ENCODE measurements at places on chromosomes 11 and 22.

GRCh38 chr11:96257036-96257435 lies 86.0 kb downstream of the MAML2 start:
- DNase-seq: no peak

- DNase-seq: no peak
These were observed 2.6 kb downstream of the TAF1D start for GRCh38 chr11:93738647-93739081.

GRCh38 chr11:109894242-109894641 lies 198.9 kb upstream of the ZC3H12C start:
- no peak for DNase-seq

DNA sequence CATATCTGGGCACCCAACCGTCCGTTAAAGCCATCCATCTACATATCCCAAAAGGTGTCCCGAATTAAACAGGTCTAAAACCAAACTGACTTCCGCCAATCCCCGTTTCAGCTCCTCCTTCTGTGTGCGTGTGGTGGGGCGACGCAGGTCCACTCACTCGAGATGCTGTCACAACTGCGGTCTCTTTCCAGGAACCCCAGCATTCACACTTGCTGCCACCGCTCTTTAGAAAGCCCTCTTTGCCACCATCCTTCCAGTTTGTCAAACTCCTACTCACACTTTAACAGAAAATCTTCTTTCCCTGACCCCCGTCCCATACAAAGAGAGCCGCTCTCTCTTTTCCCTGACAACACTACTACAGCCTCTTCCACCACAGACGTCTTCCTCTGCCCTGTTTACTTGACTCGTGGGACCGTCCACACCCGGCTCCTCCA lies 467 bp downstream of the ESS2 start:
- no peak for DNase-seq

GRCh38 chr11:88115828-88116755 lies 59.2 kb downstream of the RAB38 start:
- DNase-seq: no peak

DNA sequence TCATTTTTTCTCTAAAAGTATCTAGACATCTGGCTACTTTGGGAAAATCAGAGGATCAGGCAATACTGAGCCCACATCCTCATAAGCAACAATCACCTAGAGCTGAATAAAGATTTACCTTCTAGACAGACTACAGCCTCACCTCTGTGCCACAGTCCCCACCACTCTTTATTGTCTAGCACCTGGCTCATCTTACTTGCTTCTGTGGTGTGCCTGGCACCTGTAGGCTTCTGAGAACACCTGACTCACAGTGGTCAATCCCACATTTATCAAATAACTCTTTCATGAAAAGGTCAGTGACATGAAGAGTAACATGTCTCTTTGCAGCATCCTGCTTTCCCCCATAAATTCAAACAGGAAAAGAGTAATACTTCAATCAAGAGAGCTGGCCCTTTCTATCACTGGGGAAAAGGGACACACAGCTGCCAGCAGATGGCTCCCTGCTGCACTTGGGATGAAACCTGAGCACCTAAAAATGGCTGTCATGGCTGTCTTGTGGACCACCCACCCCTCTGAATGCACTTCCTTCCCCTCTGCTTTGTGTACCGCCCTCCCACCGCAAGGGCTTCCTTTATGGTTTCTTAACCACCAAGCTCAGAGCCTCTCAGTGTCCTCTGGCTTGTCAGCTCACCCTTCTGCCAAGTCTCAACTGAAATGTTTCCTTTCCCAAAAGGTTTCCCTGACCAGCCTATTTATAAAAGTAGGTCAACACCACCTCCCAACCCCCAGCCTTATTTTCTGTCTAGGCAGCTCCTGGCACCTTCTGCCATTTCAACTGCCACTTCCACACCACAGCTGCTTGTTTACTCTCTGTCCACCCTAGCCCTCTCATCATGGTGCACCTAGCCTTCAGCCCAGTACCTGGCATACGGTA lies 9.3 kb downstream of the TFIP11 start:
- DNase-seq: no peak

DNA sequence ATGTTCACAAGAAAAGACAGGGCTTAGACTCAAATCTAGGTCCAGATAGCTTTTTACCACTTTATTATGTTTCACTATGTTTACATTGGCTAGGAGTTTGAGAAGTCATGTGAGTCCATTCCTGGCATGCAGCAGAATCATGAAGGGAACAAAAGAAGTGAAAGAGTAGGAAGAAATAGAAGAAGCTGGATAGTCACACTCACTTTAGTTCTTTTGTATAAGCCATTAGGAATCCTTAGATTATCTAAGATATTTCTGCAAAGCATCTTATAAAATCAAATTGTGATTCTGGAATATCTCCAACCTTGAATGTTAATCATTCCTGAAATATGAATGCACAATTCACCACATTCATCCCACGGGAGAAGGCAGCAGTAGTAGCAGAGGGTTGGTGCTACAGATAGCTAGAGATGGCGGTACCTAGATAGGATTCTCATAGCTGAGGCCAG lies 31.9 kb downstream of the MAML2 start:
- DNase-seq: no peak

- no peak for DNase-seq
These were observed 20.9 kb downstream of the INCENP start for GRCh38 chr11:62144641-62145255.
